ENCODE measurements at places on chromosomes 12 and 14. TPM values are rescaled to one million over a fixed set of nuclear protein-coding genes. Genes with fewer than 3 reads are reported as not detected.

The TAS2R42 gene
- not detected for total RNA-seq

The CEP170B gene
- total RNA-seq, result 1.7 TPM

The HNF1A gene
- not detected for total RNA-seq

The C14orf132 gene
- 0.62 TPM for total RNA-seq

The PLA2G1B gene
- not detected for total RNA-seq

The EEF1AKMT3 gene
- 1.7 TPM for total RNA-seq

The DNAI7 gene
- 0.53 TPM for total RNA-seq

The B4GALNT3 gene
- 1.2 TPM for total RNA-seq

The AICDA gene
- not detected for total RNA-seq

The RASSF8 gene
- total RNA-seq, result 0.31 TPM

The SRRM4 gene
- not detected for total RNA-seq

The CRY1 gene
- 80.8 TPM for total RNA-seq

DNA sequence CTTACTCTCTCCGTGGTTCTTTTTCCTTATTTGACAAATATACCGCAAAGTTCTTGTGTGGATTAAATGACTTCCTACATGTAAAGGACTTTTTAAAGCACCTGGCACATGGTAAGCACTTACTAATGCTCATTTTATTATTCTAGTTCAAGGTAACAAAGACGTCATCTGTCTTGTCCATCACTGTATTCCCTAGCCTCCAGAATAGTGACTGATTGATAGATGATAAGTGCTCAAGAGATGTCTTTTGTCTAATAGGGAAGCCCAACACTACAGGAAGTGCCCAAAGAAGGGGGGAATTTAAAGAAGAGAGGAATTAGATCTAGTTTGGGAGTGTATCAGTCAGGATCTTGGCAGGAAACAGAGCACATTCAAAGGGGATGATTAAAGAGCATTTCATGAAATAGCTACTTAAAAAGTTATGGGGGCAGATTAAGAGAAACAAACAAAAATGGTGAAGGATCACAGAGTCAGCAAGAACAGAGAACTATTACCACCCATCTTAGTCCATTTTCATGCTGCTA lies 151.9 kb downstream of the GXYLT1 start:
- no peak for DNase-seq

DNA sequence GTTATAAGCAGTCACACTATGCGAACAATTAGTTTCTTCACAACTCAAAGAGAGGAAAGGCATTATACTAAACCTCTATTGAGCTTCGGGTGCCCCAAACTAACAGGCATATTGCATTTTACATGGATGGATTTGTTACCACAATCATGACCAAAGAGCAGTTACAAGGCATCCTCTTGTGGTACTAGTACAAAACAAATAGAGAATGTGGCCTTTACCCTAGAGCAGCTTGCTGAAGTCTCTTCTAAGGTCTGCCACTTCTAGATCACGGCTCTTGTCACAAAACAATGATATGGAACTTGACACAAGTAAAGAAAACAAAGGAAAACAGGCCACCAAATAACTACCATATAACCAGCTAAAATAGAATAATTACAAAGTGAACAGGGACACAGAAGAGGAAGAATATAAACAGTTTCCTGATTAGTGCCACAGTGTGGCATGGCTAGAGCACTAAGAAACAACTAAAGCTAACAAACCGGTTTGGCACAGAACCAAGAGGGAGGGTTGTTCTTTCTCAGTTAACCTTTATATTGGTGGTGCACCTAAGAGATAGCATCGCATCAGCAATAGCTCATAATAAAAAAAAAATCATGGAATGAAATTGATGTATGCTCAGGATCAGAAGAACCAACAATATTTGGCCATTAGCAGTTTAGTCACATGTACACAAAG lies 209.7 kb upstream of the ATP2B1 start:
- DNase-seq, result no peak

GRCh38 chr12:43113135-43113534 lies 438.9 kb downstream of the ADAMTS20 start:
- DNase-seq, result no peak

DNA sequence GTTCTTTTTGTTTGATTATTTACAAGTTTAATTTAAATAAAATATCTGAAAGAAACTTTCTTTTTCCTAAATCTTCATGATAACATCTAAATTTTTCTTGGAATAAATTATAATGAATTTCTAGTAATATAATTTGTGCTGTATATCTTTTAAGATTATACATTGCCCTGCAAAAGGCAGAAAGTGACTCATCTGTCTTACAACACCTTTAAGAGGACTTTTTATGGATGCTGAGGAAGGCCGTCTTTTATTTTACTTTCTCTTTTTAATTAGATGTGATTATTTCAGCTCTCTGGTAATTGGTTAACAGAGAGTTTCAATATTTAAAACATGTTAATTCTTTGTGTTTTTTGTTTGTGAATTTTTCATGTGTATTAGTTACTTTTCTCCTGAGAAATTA lies 598.4 kb downstream of the RPL10L start:
- no peak for DNase-seq

DNA sequence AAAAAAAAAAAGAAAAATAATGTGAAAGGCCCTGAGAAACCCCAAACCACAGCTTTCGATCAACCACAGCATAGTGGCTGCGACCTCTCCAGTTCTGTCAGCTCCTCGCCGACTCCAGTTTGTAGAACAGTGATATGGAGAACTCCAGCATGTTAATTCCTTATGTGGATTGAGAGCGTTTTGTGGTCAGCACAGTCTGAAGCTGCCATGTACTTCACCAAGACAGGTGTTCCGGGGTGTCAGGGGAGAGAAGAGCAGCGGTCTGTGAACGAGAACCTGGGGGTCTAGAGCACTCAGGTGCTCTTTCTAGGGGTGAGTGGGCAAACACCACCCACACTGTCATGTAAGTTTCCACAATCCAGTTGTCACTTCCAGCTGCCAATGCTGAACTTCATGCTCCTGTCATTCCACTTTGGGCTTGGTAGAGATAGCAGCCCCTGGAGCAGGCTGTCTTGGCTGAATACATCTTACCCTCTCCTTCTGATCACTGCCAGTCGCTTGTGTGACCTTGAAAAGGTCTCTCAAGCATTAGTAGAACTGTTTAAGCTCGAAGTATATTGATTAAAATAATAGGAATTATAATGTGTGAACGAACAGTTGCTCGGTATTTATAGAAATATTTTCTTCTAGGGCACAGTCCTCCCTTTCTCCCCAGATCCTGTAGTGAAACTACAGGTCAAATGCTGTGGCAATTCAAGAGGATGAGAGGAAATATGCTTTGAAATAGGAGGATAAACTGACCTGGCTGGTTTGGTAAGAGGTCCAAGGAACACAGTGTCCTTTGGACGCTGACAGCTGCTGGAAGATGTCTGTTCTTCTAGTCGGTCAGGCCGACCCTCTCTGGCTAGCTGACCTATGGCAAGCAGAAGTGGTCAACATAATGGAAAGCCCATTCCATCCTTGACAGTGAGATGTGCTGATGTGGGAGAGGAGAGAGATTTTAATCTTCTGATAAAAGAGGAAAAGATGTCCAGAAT lies 15.7 kb upstream of the MAX start:
- DNase-seq, result no peak

- no peak for DNase-seq
Observed at GRCh38 chr12:28759333-28759732, 389.7 kb upstream of the FAR2 start.

GRCh38 chr14:104086210-104086660 lies 735 bp downstream of the ASPG start:
- DNase-seq, result no peak

DNA sequence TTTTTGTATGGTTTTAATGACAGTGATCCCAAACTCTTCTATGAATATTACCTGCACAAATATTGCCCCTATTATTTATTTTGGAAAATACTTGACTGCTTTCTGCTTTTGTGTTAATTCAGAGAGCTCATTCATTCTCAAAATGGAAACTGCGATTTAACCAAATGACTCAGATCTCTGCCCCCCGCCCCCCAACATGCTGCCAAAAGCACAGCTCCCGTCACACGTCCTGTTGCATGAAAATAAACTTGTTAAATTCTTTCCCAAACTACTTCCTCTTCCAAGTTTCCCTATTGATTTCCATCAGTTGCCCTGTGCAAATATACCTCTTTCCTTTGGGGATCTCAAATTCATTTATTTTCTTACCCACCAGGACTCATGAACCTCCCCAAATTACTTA lies 18.0 kb upstream of the NRDE2 start:
- DNase-seq, result no peak

- DNase-seq, result no peak
Observed at GRCh38 chr12:82619644-82620043, 67.1 kb upstream of the TMTC2 start.

GRCh38 chr14:71588028-71588427 lies 344.2 kb upstream of the RGS6 start:
- no peak for DNase-seq

- no peak for DNase-seq
Observed at GRCh38 chr12:121099779-121100178, 32.9 kb upstream of the P2RX7 start.

- no peak for DNase-seq
Observed at GRCh38 chr12:122174155-122174845, at the start of gene IL31. Gene IL31, minus strand, starts transcription at chr12:122174221. Its CDS starts 49 bp downstream, at chr12:122174172.

DNA sequence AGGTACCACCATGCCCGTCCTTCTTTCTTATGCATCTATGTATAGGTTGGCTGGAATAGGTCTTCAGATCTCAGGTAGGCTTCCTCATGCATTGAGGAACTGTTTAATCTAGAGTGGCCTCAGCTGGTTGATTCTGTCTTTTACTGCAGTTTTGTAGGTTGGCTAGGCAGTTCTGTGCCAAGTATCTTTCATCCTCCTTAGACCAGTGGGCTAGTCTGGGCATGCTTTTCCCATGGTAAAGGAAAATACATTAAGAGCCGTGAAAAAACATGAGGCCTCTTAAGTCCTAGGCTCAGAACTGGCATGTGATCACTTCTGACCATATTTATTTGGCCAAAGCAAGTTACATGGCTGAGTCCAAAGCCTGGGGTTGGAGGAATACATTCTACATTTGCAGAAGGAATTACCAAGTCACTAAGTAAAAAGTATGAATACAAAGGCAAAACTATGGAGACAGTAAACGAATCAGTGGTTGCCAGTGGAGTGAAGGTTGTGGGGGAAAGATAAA lies 137.3 kb downstream of the WIF1 start:
- DNase-seq, result no peak

GRCh38 chr14:71319666-71320065 lies 412.4 kb downstream of the PCNX1 start:
- no peak for DNase-seq

DNA sequence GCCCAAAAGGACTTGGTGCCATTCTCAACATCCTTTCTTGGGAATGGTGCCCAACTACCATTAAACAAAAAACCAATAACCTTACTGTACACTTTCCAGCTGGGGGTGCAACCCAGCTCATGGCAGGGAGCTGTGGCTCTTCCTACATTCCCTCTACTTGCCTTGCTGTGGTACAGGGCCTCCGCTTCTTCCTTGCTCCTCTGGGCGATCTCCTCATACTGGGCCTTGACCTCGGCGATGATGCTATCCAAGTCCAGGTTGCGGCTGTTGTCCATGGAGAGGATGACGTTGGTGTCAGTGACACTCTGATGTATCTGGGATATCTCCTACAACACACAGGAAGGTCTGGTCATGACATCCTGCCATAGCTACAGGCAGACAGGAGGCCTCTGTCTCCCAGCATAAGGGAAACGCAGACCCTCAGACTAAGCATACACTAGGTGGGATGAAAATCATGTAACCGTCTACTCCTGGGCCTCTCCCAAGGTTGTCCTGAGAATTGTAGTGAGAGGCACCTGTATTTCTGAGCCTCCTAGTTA lies 3.9 kb downstream of the KRT2 start:
- DNase-seq, result no peak

GRCh38 chr12:104734541-104735095 lies 223.5 kb downstream of the SLC41A2 start:
- DNase-seq, result no peak

GRCh38 chr12:1821805-1822204 lies 1.4 kb downstream of the LRTM2 start:
- no peak for DNase-seq

GRCh38 chr12:112985642-112986290 lies 7.4 kb downstream of the OAS2 start:
- no peak for DNase-seq

- no peak for DNase-seq
Observed at GRCh38 chr14:91032248-91032647, 28.2 kb downstream of the RPS6KA5 start.

- no peak for DNase-seq
Observed at GRCh38 chr12:127401536-127401935, 865.4 kb upstream of the TMEM132C start.

GRCh38 chr14:89349171-89350008 lies 67.6 kb downstream of the FOXN3 start:
- peak; percentile 34 for DNase-seq

DNA sequence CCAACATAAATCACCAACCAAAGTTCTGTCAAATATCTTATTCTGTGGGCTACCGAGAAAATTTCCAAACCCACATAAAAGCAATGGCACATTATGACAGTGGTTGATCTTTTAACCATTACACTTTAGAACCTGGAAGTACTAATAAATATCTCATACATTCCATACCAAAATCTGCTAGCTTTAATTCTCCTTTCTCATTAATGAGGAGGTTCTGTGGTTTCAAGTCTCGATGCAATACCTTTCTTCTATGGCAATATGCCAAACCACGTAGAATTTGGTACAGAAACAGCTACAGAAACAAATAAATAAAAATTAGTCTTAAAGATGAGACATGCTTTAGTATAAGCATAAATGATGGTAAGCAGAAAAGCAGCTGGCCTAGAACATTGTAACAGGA lies 100.7 kb downstream of the ELK3 start:
- peak; percentile 56 for DNase-seq

- no peak for DNase-seq
Observed at GRCh38 chr14:24335461-24336171, 745 bp upstream of the ADCY4 start.

DNA sequence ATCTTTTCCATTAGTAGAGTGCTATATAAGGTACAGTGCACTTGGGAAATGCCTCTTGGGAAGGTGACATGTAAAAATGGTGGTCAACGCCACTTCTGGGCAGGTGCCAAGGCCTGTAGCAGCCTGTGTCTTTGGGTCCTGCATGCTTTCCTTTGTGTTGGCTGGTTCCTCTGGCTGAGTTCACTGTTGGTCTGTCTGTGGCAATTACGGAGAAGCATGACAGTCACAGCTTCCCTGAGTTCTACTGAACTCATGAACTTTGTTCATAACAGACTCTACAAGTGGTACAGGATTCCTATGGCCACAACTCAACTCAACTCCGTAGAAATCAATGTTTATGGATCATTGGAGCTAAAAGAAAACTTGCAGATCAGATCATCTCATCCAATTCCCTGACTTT lies 98.0 kb downstream of the CACNA1C start:
- DNase-seq, result no peak

DNA sequence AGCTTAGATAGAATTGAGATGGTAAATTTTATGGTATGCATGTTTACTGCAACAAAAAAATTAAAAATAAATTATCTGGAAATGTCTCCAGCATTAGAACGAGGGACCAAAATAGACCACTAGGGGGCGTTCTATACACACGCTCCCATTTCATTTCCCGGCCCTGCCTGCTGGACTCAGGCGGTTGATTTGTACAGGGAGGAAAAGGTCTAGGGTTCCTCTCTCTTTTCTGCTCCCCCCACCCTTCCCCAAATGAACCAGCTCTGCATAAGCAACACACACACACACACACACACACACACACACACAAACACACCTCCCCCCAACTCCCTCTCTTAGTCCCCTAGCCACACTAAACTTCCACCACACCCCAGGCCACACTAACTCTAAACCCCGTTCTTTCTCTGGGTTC lies 7.8 kb upstream of the DTX1 start:
- peak; percentile 73 for DNase-seq
